ENCODE measurements at places on chromosomes 16 and 17.
A peak's percentile ranks its signal among the peaks of the same experiment; 100 is the strongest.

- no peak for ATAC-seq
- H3K4me3 ChIP-seq: no peak overlapping the region
These were observed 48.9 kb downstream of the TEX2 start for GRCh38 chr17:64213995-64214811.

DNA sequence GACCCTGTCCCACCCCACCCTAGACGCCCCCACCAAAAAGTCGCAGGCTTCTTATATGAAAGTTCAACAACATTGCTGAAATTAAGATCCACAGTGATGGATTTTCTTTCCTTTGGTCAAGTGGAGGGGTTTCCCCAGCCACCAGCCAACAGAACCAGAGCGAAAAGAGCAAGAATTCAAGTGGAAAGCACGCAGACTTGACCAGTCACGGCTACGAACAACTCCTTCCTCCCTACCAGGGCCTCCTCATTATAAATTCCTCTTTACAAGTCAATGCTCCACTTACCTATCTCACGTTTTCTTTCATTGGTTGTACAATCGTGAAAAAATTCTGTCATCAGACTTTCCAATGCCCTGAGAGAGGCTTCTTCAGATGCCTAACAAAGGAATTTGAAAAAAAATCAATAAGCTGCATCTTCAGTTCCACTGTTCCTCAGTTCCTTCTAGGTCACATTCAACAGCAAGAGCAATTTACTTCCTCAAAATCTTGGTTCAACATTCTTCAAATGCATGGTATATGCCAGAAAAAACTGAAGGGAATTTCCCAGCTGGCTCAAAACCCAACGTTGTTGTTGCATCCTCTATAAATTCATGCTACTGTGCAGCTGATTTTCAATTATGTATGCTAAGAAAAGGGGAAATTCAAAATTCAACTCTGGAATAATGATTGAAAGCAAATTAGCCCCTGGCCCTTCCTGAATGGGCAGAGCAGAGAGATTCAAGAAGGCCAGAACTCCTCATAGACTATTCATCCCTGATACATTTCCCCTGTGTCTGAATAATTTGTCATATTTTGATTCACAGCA, 30.9 kb downstream of the XPO6 start:
- H3K4me1 ChIP-seq: no peaks in the 10 kb centered on the region
- no peaks in the 10 kb centered on the region for H3K27me3 ChIP-seq
- H3K27ac ChIP-seq: no peak overlapping the region
- no peak overlapping the region for H3K4me3 ChIP-seq
- H3K36me3 ChIP-seq: no peaks in the 10 kb centered on the region

DNA sequence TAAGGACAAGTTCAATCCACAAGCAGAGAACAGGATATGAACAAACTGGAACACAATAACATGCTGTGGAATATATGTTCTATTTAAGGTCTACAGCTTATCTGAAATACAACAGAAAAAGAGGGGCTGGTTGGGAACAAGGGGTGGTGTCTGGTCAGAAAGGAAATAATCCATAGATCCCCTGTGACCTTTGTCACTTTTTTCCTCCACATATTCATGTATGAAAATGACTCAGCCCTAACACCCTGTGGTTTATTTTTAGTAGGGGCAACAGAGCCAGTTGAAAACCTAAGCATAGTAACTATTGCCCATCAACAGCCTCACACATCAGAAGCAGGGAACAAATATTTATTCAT, 12.3 kb upstream of the SPAG9 start:
- no peak for ATAC-seq
- no peak overlapping the region for H3K4me3 ChIP-seq
- H3K27ac ChIP-seq: peak overlapping the region; percentile 52
- no peaks in the 10 kb centered on the region for H3K36me3 ChIP-seq
- H3K4me1 ChIP-seq: peaks cover 3% of the 10 kb centered on the region
- H3K27me3 ChIP-seq: no peaks in the 10 kb centered on the region

- no peak overlapping the region for H3K4me3 ChIP-seq
- H3K36me3 ChIP-seq: no peaks in the 10 kb centered on the region
- ATAC-seq: no peak
- H3K27ac ChIP-seq: no peak overlapping the region
- H3K4me1 ChIP-seq: peaks cover 66% of the 10 kb centered on the region
- H3K27me3 ChIP-seq: no peaks in the 10 kb centered on the region
These were observed 49.2 kb downstream of the ZNRF1 start for GRCh38 chr16:75048054-75048453.

DNA sequence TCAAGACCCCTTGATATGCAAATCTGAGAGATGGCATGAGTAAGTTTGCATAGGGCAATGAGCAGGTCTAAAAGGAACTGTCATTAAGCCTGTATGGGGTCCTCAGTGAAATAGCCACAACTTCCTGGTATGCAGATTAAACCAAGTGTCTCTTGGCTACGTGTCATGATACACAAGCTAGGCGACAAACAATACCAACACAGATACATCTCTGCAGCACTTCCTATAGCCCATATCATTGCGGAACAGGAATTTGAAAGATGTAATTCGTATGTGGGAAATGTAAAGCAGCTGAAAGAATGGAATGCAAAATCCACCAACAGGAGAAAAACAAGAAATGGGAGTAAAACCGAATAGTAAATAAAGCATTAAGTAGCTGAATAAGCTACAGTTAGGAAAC, 12.9 kb downstream of the PRSS22 start:
- no peak for ATAC-seq
- H3K36me3 ChIP-seq: no peaks in the 10 kb centered on the region
- no peak overlapping the region for H3K4me3 ChIP-seq

- no peak overlapping the region for H3K4me3 ChIP-seq
- H3K27ac ChIP-seq: peak overlapping the region; percentile 60
- no peak for ATAC-seq
These were observed 27.5 kb downstream of the EPN2 start for GRCh38 chr17:19264681-19265080.

GRCh38 chr17:82231312-82231561, 2.4 kb downstream of the SLC16A3 start:
- peak overlapping the region; percentile 82 for H3K27ac ChIP-seq
- H3K27me3 ChIP-seq: no peaks in the 10 kb centered on the region
- peak; percentile 1 for ATAC-seq
- H3K4me3 ChIP-seq: peak overlapping the region; percentile 57

GRCh38 chr16:62130101-62130500, 93.9 kb upstream of the CDH8 start:
- H3K4me3 ChIP-seq: no peak overlapping the region
- ATAC-seq: no peak
- no peak overlapping the region for H3K27ac ChIP-seq
- H3K27me3 ChIP-seq: no peaks in the 10 kb centered on the region
- no peaks in the 10 kb centered on the region for H3K36me3 ChIP-seq

- ATAC-seq: no peak
- no peak overlapping the region for H3K27ac ChIP-seq
- no peak overlapping the region for H3K4me3 ChIP-seq
- H3K27me3 ChIP-seq: no peaks in the 10 kb centered on the region
- H3K36me3 ChIP-seq: no peaks in the 10 kb centered on the region
- H3K4me1 ChIP-seq: no peaks in the 10 kb centered on the region
These were observed 59.4 kb downstream of the USP32 start for GRCh38 chr17:60332574-60332973.

- H3K27me3 ChIP-seq: no peaks in the 10 kb centered on the region
- H3K27ac ChIP-seq: peak overlapping the region; percentile 38
- no peak overlapping the region for H3K4me3 ChIP-seq
- peaks cover 9% of the 10 kb centered on the region for H3K4me1 ChIP-seq
These were observed 17.9 kb upstream of the NSMCE1 start for GRCh38 chr16:27286451-27286850.

- peaks cover 22% of the 10 kb centered on the region for H3K27me3 ChIP-seq
- no peaks in the 10 kb centered on the region for H3K36me3 ChIP-seq
- no peak for ATAC-seq
- H3K27ac ChIP-seq: no peak overlapping the region
- H3K4me3 ChIP-seq: no peak overlapping the region
These were observed 50.3 kb downstream of the GINS3 start for GRCh38 chr16:58442547-58442946.

DNA sequence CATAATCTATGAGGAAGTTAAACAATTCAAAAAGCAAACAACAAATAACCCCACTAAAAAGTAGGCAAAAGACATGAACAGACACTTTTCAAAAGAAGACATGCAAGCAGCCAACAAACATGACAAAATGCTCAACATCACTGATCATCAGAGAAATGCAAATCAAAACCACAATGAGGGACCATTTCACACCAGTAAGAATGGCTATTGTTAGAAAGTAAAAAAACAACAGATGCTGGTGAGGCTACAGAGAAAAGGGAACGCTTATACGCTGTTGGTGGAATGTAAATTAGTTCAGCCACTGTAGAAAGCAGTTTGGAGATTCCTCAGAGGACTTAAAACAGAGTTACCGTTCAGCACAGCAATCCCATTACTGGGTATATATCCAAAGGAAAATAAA, 24.4 kb downstream of the TNFRSF13B start:
- H3K27ac ChIP-seq: no peak overlapping the region
- no peak overlapping the region for H3K4me3 ChIP-seq
- ATAC-seq: no peak
- H3K4me1 ChIP-seq: no peaks in the 10 kb centered on the region

- no peaks in the 10 kb centered on the region for H3K36me3 ChIP-seq
- no peak overlapping the region for H3K4me3 ChIP-seq
- H3K27me3 ChIP-seq: no peaks in the 10 kb centered on the region
- H3K27ac ChIP-seq: no peak overlapping the region
- H3K4me1 ChIP-seq: peaks cover 8% of the 10 kb centered on the region
These were observed 169.9 kb downstream of the MSI2 start for GRCh38 chr17:57425903-57426880.

- no peaks in the 10 kb centered on the region for H3K27me3 ChIP-seq
- peak; percentile 11 for ATAC-seq
- H3K36me3 ChIP-seq: peaks cover 39% of the 10 kb centered on the region
- H3K4me3 ChIP-seq: no peak overlapping the region
- H3K27ac ChIP-seq: no peak overlapping the region
These were observed 19.7 kb downstream of the DEXI start for GRCh38 chr16:10922328-10923145.

GRCh38 chr17:10177913-10178505, 20.4 kb downstream of the GAS7 start:
- no peak overlapping the region for H3K27ac ChIP-seq
- peaks cover 22% of the 10 kb centered on the region for H3K4me1 ChIP-seq
- H3K36me3 ChIP-seq: no peaks in the 10 kb centered on the region
- H3K27me3 ChIP-seq: no peaks in the 10 kb centered on the region

DNA sequence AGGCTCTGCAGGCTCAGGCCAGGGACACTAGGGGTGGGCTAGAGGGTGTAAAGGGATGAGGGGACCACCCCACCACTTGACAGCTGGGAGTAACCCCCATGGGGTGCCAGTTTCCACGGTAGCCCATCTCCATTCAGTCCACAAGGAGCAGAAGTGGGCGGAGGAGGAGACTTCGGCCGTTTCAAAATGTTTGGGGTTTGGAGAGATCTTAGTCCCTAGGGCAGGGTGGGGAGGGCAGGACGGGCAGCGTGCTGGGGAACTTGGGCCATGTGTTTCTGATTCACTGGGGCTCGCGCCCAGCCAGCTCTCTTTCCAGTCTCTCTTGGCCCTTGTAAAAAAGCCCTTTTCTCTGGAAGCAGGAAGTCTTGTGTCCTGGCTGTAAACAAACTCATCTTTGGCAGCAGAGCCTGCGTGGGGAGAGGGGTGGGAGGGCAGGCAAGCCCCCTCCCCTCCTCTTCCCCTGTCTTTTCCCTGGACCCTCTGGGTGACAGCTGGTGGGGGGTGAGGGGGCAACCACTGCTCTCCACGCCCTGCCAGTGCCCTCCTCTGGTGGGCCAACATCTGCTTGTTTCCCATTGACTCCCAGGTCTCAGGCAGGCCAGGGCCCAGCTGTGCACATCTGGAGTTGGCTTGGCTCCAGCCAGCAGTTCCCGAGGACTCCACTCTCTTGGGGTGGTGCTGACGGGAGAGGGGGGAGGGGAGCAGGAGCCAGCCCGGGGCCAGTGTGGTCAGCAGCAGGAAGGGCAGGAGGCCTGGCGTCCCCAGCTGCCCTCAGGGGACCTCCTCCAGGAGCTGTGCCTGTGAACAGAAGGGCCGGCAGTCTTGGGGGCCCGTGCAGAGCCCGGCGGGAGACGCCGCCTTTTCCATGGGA, 8.1 kb downstream of the CYGB start:
- ATAC-seq: peak; percentile 81
- peak overlapping the region; percentile 87 for H3K27ac ChIP-seq
- no peaks in the 10 kb centered on the region for H3K36me3 ChIP-seq
- H3K4me1 ChIP-seq: no peaks in the 10 kb centered on the region

GRCh38 chr17:38405654-38406053, 22.6 kb upstream of the ARHGAP23 start:
- no peak overlapping the region for H3K27ac ChIP-seq
- no peaks in the 10 kb centered on the region for H3K4me1 ChIP-seq
- no peaks in the 10 kb centered on the region for H3K27me3 ChIP-seq
- no peaks in the 10 kb centered on the region for H3K36me3 ChIP-seq

DNA sequence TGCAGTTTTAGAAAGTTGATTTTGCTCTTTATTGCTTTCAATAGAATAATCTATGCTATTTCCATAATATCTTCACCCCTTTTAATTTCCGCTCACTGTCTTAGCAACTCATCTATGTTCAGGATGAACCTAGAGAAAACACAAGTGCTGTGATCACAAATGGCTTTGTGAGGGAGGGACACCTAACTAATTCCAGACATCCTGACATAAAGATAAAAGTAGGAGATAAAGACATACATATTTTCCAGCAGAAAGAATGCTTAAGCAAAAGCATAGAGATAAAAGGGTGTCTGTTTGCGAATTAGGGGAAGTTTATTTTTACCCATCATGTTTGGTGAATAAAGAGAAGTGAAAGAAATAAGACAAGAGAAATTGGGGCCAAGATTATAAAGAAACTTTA, 254.2 kb downstream of the KCNJ2 start:
- H3K4me3 ChIP-seq: no peak overlapping the region
- no peak overlapping the region for H3K27ac ChIP-seq
- no peaks in the 10 kb centered on the region for H3K27me3 ChIP-seq
- H3K36me3 ChIP-seq: no peaks in the 10 kb centered on the region

DNA sequence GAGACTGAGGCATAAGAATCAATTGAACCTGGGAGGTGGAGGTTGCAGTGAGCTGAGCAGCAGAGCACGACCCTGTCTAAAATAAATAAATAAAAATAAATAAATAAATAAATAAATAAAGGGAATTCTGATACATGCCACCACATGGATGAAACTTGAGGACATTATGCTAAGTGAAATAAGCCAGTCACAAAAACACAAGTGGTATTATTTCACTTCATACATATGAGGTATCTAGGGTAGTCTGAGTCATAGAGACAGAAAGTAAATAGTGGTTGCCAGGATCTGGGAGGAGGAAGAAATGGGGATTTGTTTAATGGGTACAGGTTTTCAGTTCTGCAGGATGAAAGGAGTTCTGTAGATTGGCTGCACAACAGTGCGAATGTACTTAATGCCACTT, 16.3 kb downstream of the PIPOX start:
- no peaks in the 10 kb centered on the region for H3K36me3 ChIP-seq
- H3K4me3 ChIP-seq: no peak overlapping the region
- H3K27ac ChIP-seq: no peak overlapping the region
- H3K4me1 ChIP-seq: no peaks in the 10 kb centered on the region

GRCh38 chr17:75487351-75488070, 27.8 kb downstream of the CASKIN2 start:
- no peaks in the 10 kb centered on the region for H3K36me3 ChIP-seq
- peak; percentile 36 for ATAC-seq
- H3K27ac ChIP-seq: no peak overlapping the region
- no peak overlapping the region for H3K4me3 ChIP-seq
- no peaks in the 10 kb centered on the region for H3K4me1 ChIP-seq

- ATAC-seq: no peak
- H3K4me3 ChIP-seq: no peak overlapping the region
- no peaks in the 10 kb centered on the region for H3K4me1 ChIP-seq
- H3K36me3 ChIP-seq: no peaks in the 10 kb centered on the region
- no peak overlapping the region for H3K27ac ChIP-seq
These were observed 396.6 kb upstream of the ASIC2 start for GRCh38 chr17:33689725-33690124.

- H3K27me3 ChIP-seq: no peaks in the 10 kb centered on the region
- no peak for ATAC-seq
- H3K4me3 ChIP-seq: no peak overlapping the region
- peaks cover 42% of the 10 kb centered on the region for H3K4me1 ChIP-seq
These were observed 18.9 kb downstream of the KSR1 start for GRCh38 chr17:27475070-27475673.
